ENCODE measurements at places on chromosomes 5 and 9.

DNA sequence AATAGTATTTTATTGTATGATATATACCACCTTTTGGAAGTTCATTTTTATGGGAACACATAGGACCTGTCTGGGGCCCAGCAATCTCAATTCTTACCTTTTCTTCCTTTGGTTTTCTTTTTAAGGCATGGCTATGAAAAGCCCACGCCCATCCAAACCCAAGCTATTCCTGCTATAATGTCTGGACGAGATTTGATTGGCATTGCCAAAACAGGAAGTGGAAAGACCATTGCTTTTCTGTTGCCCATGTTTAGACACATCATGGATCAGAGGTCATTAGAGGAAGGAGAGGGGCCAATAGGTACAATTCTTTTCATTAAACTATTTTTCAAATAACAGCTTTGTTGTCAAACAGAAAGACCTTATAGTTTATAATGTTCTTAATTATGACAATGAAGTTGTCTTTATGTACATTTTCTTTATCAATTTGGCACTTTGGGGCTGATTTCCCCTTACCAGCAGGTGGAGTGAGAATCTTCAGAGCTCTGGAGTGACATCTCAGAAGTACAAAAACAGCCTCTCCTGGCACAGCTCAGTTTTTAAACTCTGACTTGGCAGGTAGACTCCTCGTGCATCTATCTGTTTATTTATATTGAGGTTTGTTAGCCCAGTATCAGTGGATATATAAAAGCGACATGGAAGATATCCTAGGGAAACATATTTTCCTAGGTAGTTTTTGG lies 25.8 kb downstream of the DDX46 start:
- no peak for DNase-seq

DNA sequence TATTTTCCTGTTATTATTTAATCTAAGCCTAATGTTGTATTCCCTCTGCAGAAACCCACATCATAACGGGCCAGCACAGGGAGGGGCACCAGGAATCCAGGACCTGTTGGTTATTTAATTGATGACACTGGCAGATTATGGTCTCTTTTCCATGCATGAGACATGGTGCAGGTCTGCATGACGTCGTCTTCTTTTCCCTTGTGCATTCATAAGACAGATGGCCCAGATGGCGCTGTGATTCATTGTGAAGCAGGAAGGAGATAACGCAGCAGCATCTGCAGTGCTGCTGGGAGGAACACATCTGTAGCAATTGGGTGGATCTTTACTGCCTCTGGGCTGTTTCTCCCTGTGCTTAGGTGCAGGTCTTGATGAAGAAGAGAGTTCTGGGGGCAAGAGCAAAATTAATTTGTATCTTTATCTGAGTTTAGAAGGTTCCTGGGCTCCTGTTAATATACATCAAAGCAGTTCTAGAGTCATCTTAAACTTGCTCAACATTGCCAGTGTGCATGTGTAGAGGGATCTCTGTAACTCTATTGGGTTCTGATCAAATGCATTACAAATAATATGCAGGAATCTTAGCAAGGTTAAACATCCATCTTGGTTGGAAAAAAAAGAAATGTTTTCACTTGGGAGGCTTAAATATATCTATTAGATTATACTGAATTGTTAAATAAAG lies 176.1 kb downstream of the PCSK1 start:
- DNase-seq, result no peak

- DNase-seq, result no peak
Observed at GRCh38 chr9:87158765-87159164, 211.5 kb upstream of the GAS1 start.

DNA sequence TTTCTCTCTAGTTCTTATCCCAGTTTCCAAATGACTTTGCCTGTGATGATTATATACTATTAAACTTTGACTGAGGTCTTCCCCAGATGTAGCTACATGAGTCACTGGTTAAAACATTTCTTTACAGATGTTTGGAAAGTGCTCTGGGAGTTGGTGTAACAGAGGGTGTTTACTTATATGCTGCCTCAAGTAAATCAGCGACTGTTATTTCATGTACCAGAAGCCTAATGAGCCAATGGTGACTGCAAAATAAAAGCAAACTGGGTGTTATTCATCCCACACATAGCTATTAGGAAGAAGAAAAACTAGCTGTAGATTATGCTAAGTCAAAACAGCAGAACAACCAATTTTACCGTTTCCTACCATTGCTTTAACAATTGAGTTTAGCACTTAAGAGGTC lies 929.7 kb upstream of the SEMA6A start:
- no peak for DNase-seq

- DNase-seq, result no peak
Observed at GRCh38 chr9:99896119-99896518, 10.3 kb upstream of the STX17 start.

DNA sequence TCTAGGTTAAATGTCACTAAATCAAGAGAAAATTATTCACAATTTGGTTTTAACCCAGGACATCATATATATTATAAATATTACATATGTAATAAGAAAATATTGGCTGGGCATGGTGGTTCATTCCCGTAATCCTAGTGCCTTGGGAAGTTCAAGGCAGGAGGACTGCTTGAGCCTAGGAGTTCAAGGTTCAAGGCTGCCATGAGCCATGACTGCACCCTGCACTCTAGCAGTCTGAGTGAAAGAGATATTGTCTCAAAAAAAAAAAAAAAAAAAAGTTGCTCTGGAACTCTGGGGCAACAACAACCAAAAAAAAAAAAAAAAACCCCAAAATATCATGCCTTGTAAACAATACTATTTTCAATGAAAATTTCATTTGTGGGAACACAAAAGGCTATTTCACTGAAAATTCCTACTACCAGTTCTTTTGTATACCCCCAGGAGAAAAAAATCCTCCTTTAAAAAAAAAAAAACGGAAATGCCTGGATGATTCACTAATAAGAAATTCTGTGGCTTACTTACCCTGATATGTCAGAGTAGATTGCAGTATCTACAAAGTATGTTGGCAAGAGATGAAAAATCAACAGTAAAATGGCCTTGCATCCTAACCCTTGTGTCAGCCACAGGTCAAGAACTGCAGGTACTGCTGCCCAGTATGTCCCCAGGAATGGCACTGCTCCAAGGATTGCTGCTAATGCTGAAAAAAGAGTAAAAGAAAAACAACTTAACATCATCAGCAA lies 22.6 kb upstream of the CTNNAL1 start:
- no peak for DNase-seq

- no peak for DNase-seq
Observed at GRCh38 chr5:37111426-37112382, 137.5 kb downstream of the CPLANE1 start.

DNA sequence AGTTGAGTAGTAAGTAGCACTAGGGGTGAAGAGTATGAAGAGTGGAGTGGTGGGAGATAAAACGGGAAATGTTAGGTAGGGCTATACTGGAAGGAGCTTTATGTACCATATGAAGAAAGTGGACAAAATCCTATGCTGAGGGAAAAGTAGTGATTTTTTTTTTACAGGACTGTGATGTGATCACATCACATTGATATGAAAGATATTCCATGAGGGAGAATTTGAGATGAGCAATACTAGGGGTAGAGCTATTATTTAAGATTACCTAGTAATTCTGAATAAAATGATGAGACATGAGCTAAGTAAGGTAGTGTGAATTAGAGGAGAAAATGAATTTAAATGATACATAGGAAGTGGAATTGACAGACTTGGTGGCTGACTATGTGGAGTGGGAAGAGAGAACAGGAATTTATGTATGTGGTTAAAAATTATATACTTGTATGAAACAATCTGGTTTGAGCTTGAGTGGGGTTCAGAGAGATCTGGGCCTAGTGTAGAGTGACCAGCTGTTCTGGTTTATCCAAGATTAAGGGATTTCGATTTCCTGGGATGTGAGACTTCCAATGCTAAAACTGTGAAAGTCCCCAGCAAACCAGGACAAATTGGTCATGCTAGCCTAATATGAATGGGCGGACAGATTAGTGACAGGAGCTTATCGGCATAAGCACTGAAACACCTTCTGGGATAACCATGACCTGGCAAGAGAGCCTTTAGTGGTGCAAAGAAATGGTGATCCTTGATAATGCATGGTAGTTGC lies 29.3 kb upstream of the STOM start:
- DNase-seq, result no peak

DNA sequence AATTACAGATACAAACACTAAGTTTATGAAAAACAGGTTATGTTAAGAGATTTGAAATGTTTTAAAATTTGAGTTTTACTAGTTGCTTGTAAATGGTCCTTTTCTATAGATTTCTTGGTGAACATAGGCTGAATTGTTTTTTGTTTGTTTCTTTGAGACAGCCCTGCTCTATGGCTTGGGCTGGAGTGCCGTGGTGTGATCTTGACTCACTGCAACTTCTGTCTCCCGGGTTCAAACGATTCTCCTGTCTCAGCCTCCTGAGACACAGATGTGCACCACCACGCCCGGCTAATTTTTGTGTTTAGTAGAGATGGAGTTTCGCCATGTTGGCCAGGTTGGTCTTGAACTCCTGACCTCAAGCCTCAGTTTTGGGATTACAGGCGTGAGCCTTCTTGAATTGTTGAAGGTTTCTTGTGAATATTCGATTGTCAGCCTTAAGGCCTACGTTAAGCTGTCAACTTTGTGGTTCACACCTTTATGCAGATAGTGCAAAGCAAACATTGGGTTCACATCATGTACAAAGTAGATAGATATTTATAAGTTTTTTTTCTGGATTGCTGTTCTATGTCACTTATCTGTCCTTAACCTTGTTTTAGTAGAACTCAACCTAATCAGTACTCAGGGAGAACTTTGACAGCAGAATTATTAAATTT lies 26.2 kb downstream of the UHRF2 start:
- DNase-seq, result no peak

DNA sequence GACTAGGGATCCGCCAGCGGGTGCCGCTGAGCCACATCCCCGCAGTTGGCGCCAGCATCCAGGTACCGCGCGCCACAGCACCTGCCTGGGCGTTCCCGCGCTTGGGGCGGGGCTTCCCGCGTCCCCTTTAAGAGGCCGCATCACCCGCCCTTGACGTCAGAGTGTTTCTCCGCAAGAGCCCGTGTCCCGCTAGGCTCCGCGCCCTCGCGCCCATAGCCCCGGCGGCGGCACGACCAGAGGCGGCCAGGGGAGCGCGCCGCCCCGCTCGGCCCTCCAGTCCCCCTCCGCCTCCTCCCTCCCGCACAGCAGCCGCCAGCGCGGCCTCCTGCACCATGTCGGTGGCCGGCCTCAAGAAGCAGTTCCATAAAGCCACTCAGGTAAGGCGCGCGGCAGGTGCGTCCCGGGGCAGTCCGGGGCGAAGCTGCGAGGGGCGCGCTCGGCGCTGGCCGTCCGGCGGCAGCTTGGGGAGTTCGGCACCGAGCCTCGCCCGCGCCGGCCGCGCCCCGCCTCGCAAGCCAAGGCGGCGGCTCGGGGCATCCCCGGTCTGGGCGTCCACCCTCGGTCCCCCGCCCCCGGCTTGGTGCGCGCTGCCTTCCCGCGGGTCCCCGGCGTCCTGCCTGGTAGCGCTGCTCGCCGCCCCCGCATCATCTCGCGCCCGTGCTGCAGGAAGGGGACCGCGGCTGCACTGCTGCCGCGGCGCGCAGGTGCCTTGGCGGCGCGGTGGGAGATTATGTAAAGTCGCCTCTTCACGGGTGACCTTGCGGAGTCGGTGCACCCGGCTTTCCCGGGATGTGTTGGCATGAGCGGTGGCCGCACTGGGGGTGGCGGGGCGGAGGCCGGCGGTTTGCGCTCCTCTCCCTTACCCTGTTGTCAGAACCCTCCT lies at the start of gene SH3GL2:
Gene SH3GL2, plus strand, starts transcription at position 156 of the 883 bp plus-strand sequence.
- DNase-seq, result no peak

GRCh38 chr9:4108754-4109465 lies 191.0 kb downstream of the GLIS3 start:
- no peak for DNase-seq

DNA sequence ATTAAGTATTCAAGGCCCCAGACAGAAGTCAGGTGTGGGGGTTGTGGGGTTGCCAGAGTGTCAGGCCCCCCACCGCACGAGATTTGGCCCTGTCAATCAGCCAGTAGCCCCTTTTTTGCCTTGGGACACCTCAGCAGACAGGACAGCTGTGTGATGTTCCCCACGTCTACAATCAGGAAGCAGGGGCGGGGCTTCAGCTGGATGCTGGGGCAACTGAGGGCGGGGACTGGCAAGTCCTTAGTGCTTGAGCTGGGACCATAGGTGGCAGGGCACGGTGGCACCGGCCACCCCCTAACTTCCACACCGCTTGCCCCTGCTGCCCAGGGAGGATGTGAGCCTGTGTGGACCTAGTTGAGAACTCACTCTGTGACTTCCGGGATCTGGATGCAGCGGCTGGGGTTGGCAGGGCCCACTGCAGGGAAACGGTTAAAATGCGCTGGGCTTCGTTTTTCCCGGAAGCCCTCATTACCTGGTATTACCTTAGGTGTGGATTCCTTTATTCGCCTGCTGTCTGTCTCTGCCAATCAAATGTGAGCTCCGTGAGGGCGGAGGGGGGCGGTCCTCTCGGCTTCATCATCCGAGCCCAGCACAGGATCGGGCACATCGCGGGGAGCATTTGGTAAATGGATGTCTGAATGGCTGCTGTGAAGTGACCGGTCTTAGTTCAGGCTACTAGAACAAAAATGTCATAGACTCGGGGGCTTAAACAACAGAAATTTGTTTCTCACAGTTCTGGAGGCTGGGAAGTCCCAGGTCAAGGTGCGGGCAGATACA lies 7.5 kb upstream of the GTF3C5 start:
- peak; percentile 26 for DNase-seq

- no peak for DNase-seq
Observed at GRCh38 chr5:116747881-116748280, 173.3 kb upstream of the SEMA6A start.

GRCh38 chr9:69317894-69318293 lies 7.1 kb upstream of the ENTREP1 start:
- DNase-seq, result no peak

Measured in T-helper 1 cell (primary cell).